ENCODE measurements at places on chromosomes 3 and 15. TPM values are rescaled to one million over a fixed set of nuclear protein-coding genes. Genes with fewer than 3 reads are reported as not detected.

- DNase-seq = no peak
These were observed 16.7 kb upstream of the ERICH6 start for GRCh38 chr3:150720444-150720843.

DNA sequence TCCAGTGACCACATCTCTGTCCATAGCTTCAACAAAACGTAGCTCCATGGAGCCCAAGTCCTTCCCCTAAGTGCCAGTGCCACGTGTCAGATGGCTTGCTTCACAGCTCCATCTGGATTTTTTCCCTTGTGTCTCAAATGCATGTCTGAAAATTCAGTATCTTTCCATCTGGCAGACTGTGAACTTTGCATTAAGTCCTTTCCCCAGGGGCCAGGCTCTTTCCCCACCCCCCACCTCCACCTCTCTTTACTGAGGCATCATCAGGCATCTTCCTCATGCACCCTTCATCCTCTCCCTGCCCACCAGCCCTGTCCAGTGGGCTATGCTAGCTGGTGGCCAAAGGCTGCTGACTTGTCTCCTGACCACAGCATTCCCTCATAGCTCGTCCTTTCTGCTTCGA lies 53.7 kb downstream of the PDIA5 start:
- DNase-seq = no peak

DNA sequence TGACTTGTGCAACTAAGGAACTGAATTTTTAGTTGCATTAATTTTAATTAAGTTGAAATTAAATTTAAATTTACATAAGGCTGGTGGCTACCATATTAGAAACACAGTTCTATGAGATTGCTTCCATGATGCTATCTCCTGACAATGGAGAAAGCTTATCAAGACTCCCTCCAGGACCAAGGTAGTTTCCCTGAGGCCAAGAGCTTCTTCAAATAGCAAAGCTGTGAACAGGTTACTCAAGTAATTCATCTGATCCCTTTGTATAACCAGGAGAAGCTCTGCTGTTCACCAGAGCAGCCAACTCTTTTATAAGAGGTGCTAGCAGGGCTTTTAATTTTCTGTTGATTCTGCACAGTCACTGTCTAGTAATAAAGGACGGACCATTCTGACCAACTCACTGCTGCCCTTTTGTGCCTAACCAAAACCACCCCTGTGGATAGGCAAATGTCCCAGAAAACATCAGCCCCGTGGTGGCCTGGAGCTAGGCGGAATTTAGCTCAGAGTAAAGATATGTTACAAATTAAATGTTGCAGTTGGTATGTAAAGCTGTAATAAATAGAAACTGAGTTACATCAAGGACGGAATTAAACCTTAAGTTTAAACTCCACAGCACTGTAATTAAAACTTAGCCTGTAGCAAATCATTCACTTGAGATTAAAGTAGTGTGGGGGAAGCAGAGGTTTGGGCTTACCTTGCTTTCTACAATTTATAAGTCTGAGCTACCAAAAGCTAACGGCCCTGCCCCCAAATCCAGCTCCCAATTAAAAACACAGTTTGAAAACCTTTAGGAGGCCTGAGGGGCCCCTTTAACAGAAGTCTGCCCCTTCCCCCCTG lies 55.6 kb upstream of the LRTM1 start:
- DNase-seq = no peak

DNA sequence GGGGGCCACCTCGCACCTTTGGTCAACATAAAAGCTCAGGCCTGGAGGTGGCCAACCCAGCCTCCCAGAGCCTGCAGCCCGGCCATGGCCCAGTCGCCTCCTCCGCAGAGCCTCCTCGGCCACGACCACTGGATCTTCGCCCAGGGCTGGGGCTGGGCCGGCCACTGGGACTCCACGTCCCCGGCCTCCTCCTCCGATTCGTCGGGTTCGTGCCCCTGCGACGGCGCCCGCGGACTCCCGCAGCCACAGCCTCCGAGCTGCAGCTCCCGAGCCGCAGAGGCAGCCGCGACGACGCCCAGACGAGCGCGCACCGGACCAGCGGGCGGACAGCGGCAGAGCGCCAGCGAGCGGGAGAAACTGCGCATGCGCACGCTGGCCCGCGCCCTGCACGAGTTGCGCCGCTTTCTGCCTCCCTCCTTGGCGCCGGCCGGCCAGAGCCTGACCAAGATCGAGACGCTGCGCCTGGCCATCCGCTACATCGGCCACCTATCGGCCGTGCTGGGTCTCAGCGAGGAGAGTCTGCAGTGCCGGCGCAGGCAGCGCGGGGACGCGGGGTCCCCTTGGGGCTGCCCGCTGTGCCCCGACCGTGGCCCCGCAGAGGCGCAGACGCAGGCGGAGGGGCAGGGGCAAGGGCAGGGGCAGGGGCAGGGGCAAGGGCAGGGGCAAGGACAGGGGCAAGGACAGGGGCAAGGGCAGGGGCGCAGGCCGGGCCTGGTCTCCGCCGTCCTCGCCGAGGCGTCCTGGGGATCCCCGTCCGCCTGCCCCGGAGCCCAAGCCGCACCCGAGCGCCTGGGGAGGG lies at the start of gene MESP2:
MESP2 (plus strand) TSS at position 59 of the 799 bp plus-strand sequence; CDS start at position 85, 26 bp downstream.
- peak; percentile 76 for DNase-seq

- DNase-seq = no peak
These were observed 177.6 kb downstream of the GHSR start for GRCh38 chr3:172270557-172271166.

- DNase-seq = peak; percentile 47
These were observed 89.3 kb downstream of the CCNL1 start for GRCh38 chr3:157070678-157070999.

DNA sequence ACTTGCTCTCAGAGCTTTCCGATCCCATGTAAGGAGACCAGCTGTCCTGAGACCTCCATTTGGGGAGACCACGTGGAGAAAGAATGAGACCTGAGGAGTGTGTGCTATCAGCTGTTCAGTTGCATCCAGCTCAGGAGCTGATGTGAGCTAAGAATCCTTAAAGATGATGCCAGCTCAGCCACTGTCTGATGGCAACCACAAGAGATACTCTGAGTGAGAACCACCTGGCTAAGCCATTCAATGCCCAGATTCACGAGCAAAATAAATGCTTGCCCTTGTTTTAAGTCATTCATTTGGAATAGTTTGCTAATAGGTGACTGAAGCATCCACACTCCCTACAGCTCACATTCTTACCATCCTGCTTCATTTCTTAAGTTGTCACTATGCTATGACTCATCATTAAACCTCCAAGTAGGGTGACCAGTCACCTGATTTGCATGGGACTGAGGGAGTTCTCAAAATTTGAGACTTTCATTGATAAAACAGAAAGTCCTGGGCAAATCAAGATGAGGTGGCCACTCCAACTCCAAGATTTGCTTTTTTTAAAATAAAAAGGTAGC lies 56.4 kb downstream of the SPTSSB start:
- peak; percentile 9 for DNase-seq

DNA sequence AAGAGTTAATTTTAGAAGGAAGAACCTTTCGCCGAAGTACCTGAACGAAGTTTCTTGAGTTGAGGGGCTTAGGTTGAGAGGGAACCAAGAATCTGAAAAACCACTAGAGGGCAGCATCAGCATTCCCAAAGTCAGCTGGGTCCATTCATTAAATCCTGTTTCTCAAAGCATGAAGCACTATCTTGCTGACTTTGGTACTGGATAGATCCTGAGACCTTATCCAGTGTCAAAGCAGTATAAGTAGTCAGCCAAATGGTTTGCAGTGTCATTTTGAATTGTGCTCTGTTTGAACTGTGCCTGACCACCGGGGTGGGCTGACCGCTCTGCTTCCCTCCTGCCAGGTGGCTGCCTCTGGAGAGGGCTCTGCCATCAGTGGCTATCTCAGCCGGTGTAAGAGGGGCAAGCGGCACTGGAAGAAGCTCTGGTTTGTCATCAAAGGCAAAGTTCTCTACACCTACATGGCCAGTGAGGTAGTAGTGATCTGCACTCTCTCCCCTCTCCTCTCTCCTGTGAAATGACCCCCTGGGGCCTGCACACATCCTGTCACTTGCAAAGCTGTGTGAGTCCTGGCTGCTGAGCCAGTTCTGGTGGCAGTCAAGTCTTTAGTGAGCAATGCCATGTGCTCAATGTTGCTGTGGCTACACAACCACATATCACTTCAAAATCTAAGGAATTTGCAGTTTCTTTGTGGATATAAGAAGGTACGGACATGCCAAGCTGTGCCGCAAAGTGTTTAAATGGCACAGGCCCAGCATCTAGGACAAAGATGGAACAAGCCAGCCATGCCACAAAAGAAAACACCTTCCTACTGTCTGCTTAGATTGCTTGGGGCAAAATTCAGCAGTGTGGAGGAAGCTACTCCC lies 21.4 kb upstream of the NR2C2 start:
- DNase-seq = peak; percentile 80

DNA sequence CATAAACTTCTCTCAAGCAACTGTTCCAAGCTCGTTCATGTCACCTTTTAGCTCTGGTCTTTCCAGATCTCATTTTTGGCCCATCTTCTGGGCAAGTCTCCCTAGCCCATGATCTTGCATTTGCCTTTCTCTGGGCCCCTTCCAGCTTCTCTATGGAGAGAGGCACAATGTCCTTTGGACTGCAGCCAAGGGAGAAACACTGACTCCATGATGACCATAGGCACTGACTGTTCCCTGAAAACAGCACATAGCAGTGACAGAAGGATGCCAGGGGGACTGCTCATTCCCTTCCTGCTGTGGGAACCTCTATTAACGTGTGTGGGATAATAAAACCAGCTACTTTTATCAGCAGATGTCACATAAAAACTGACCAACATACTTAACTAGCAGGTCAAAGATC lies 60.3 kb downstream of the STRIT1 start:
- DNase-seq = peak; percentile 85

- no peak for DNase-seq
These were observed 47.8 kb upstream of the TMEM158 start for GRCh38 chr3:45273681-45274515.

DNA sequence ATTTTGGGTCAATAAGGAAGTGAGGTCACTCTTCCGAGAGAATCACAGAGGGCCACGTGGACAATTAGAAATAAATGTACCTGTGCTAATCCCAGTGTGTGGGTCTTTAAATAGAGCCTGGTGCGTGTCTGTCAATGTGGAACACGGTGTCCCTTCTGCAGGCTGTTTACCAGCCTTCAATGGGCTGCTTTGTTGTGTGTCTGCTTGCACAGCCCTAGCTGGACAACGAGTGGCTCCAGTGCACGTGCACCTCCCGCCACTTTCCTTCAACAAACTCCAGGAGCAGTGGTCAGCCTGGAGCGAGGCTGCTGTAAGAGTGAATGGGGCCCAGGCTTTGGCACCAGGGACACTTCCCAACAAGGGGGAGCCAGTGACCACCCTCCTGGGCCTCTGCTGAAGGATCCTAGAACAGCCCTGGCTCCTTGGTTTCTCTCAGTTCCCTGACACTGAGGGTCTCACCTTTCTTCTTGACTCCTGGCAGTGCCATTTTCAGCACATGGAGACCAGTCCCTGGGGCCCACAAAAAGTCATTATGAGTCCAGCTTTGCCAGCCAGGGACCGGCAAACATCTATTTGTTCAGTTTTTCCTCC lies 76.1 kb downstream of the ISG20 start:
- DNase-seq = no peak

Gene SIAH2
- 22.5 TPM for total RNA-seq

Gene FEZF2
- not detected for total RNA-seq

Gene IL5RA
- total RNA-seq = not detected

Gene PRR20G
- total RNA-seq = not detected
